ENCODE measurements at places on chromosomes 11 and 22.
A peak's percentile ranks its signal among the peaks of the same experiment; 100 is the strongest.

DNA sequence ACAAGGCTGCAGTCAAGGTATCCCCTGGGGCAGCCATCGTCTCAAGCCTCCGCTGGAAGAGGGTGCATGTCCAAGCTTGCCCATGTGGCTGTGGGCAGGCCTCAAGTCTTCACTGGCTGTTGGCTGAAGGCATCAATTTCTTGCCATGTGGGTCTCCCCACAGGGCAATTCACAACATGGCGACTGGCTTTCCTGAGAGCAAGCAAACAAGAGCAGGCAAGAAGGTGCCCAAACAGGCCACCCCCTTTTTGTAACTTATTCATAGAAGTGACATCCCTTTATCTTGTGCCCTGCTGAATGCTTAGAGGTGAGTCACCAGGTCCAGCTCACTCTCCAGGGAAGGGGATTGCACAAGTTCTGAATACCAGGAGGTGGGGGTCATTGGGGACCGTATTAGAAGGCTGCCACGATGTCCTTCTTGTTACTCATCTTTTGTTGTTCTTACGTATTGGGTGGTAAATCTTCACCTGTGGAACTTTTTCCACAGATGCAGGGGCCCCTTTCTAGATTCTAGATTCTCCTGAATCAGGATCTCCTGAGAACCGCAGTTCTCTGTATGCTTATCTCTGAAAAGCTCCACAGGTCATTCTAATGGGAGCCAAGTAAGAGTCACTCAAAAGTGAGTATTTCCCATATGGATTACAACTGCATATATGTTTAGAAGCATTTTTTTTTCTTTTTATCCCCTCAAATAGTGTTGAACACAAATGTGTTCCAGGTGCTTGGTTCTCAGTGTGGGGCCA is 44.2 kb upstream of the MICAL2 start:
- DNase-seq = no peak

GRCh38 chr22:40001800-40002577 is 7.2 kb downstream of the FAM83F start:
- DNase-seq = no peak

- no peak for DNase-seq
Measured at GRCh38 chr22:26552466-26552865, 37.5 kb downstream of the TPST2 start.

DNA sequence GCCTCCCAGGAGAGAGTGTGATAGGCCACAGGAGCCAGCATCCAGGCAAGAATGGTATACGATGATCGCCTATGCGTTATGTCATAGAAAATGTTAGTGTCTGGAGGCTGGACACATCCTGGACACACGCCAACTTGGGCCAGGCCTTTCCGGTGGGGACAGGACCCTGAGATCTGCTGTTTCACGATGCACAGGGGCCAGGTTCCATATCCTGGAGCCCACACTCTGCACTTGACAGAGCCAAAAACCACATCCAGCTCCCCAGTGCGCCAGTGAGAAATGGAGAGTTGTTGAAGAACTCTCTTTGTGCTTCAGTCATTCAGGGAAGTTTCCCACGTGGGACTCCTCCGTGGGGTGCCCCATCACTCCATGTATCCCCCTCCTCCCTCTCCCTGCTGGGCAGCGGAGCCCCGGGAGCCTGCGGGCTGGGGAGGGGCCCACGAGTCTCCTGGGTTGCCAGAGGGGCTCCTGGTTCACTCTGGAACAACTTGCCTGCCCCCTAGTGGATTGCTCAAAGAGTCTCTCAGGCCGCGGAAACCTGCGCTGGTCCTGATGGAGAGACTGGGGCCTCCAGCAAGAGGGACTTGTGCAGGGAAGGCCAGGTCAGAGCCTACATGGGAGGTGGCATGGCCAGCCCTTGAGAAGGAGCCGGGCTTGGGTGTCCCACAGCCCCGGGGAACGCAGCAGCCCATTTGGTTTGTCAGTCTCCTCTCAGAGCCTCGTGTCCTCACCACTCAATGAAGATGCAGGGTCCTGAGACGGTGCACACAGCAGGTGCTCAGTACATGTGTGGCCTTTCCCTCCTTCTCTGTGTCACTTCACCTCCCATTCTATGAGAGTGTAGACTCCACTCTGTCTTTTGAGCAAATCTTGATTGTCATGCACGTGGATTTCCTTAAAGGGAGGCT is 10.2 kb upstream of the LRRC32 start:
- DNase-seq = peak; percentile 11

- no peak for DNase-seq
Measured at GRCh38 chr11:125345421-125346178, 150.5 kb downstream of the FEZ1 start.

GRCh38 chr22:39239561-39240423 is 5.0 kb downstream of the PDGFB start:
- peak; percentile 26 for DNase-seq
